ENCODE measurements at places on chromosomes 1 and 21. TPM values are rescaled to one million over a fixed set of nuclear protein-coding genes. Genes with fewer than 3 reads are reported as not detected.
A peak's percentile ranks its signal among the peaks of the same experiment; 100 is the strongest.

DNA sequence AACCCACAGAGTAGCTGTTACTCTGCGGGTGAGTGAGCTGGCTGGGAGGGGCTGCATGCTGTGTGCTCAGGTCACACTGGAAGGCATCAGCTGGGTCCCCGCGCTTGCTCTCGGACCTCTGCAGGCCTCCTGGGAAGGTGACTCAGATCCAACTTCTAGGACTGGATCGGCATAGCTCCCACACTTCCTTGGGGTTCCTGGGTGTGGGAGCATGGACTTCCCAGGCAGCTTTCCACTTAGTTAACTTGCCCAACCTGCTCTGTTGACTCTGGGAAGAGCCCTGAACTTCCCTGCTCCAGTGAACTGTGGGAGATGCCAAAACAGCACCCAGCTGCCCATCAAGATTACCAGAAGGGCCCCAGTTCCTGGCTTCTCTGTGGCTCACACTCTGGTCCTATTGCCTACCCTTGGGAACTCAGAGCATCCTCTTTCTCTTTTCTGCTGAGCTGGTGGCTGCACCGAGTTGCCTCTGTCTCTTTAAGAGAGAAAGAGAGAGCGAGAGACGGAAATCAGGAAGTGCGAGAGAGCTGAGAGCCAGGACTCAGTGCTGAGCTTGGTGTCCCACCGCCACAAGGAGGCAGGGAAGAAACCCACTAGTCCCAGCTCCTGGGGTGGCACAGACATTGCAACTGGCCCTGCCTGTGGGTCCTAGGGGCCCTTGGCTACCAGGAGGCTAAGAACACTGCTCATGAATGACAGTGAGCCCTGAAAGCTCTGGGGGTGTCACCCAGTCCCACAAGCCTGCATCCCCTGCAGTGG, at the start of gene IKBKE:
IKBKE (plus strand) TSS at position 544 of the 759 bp plus-strand sequence. CDS start 2,752 bp downstream, outside the sequence.
- no peak for DNase-seq

- DNase-seq, result no peak
Measured at GRCh38 chr1:237444120-237444790, 402.3 kb downstream of the RYR2 start.

- DNase-seq, result peak; percentile 17
Measured at GRCh38 chr1:200905411-200906052, 10.8 kb downstream of the INAVA start.

DNA sequence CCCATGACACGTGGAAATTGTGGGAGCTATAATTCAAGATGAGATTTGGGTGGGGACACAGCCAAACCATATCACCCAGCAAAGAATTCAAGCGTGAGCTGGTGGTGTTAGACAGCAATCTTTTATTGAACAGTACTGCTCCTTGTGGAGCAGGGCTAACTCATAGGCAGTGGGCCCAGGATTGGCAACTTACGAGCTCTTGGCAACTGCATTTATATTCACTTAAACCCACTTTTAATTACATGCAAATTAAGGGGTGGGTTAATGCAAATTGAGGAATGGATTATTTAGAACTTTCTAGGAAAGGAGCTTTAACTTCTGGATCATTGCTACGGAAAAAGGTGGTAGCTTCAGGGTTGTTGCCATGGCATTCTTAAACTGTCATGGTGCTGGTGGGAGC, 135.6 kb upstream of the KAZN start:
- DNase-seq, result no peak

GRCh38 chr1:19988267-19989006, 9.0 kb upstream of the PLA2G2A start:
- no peak for DNase-seq

DNA sequence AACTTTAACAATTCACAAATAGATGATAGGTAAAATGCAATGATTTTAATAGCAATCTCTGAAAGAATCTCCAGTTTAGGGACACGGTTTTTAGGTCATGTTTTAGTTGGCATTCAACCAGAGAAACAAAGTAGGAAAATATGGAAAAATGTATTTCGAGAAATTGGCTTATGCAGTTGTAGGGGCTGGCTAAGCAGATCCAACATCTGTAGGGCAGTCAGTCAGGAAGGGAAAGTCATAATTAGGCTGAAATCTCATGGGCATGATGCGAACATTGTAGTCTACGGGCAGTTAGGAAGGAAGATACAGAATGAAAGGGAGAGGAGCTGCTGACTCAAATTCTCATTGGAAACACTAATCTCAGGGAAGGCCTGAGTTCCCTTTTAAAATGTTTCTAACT, 1276.0 kb upstream of the ADGRL4 start:
- no peak for DNase-seq

GRCh38 chr1:62528015-62528414, 69.3 kb upstream of the ANGPTL3 start:
- DNase-seq, result no peak

GRCh38 chr1:31038360-31038759, 27.2 kb downstream of the PUM1 start:
- no peak for DNase-seq

The GPR52 gene
- total RNA-seq, result 7.8 TPM

The WASF2 gene
- 124 TPM for total RNA-seq
